ENCODE measurements at places on chromosomes 3 and 15. TPM values are rescaled to one million over a fixed set of nuclear protein-coding genes. Genes with fewer than 3 reads are reported as not detected.

The NCBP2 gene
- total RNA-seq: 51.2 TPM

- DNase-seq: no peak
These were observed 391.6 kb upstream of the PROK2 start for GRCh38 chr3:72176537-72177041.

DNA sequence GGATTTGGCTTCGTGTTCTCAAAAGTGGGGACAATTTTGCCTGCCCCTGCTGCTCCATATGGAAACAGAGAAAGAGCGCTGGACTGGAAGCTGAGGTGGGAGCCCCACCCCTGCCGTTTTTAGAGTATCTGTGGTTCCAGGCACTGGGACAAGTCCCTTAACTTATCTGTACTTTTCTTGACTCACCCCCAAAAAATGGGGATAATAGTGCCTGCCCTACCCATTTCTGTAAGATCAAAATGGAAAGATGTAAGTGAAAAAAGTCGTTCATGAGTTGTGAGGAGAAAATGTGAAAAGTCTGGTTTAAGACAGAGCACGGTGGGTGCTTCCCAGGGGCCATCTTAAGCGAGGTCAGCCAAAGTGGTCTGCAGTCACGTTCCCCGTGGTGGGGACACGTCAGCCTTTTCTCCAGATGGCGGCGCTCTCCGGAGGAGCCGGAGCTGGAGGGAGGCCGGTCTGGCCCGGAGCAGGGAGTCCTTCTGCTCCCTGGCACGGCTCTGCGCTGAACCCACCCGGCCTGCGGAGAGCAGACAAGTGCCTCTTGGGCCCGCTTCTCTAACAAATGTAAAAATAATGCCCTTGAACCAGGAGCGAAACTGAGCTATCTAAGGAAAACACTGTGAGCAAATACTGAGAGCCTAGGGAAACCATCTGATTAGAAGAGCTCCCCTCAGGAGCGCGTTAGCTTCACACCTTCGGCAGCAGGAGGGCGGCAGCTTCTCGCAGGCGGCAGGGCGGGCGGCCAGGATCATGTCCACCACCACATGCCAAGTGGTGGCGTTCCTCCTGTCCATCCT is at the start of gene CLDN18:
TSS of gene CLDN18 (plus strand) at position 690 of the 797 bp plus-strand sequence. CDS start at position 751, 61 bp downstream.
- no peak for DNase-seq

- no peak for DNase-seq
These were observed 535.6 kb upstream of the ALCAM start for GRCh38 chr3:104831071-104831470.

GRCh38 chr3:58141766-58142345 is 68.9 kb downstream of the DNASE1L3 start:
- DNase-seq: no peak

GRCh38 chr3:142947799-142948575 is 15.5 kb downstream of the PAQR9 start:
- no peak for DNase-seq

DNA sequence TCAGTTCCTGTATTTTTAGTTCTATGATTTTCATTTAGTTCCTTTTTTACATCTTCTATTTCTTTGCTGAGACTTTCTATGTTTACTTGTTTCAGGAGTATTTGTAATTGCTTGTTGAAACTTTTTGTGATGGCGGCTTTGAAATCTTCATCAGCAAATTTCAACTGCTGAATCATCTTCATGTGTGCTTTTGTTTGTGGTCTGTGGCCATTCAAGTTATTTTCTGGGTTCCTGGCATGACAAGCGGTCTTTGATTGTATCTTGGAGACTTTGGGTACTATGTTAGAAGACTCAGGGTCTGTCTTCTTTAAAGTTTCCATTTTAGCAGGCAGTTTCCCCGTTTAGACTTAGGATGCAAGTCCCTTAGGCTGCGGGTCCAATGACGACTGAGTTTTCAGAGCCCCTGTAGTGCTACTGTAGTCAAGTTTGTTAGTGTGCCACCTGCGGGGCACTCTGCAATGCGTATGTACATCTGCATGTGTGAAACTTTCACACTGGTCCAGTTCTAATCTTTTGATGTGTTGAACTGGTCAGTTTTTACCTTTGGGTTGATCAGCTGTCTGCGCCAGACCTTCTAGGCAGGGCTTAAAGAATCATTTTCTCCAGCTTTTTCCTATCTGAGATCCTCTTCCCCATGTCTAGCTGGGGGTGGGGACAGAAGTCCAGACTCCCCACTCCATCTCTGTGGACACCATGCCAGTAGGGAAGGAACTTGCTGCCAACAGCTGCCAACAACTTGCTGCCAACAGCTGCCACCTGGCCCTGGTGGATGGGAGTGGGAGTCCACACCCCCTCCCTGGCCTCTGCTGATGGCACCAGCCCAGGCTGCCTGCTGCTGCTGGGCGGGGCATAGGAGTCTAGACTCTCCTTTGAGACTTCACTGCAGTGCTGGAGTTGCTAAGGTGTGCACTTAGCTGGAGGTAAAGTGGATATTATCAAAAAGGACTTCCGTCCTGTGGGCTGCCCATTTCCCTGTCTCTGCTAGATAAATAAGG is 190.9 kb downstream of the TJP1 start:
- DNase-seq: no peak

- DNase-seq: no peak
These were observed 9.8 kb downstream of the LARS2 start for GRCh38 chr3:45398178-45398577.

GRCh38 chr3:46928282-46928681 is 48.3 kb downstream of the CCDC12 start:
- no peak for DNase-seq

The EPB42 gene
- not detected for total RNA-seq

DNA sequence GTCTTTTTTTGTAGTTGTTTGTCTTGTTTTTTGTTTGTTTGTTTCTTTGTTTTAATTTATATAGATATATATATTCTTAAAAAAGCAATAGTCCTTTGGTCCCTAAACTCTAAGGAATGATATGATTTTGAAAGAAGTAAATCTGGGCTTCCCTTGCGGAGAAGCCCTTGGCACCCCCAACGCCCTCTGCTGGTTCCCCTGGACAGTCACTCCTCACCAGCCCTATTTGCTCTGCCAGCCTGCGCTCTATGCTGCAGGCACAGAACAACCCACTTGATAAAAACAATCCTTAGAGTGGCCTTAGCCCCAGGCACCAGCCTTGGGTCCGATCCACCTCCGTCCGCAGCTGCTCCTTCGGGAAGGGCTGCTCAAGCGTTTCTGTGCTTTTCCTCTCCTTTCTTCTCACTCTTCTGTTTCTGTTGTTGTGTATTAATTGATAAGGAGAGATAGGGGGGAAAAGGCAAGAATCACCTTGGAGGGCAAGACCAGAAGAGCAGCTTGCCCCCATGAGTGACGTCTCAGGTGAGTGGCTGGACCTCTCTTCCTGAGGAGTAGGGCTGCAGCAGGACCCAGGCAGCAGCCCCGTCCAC is 13.7 kb upstream of the PARP6 start:
- no peak for DNase-seq

The AHSG gene
- total RNA-seq: not detected

- no peak for DNase-seq
These were observed 14.0 kb downstream of the ITPR1 start for GRCh38 chr3:4507024-4507596.

DNA sequence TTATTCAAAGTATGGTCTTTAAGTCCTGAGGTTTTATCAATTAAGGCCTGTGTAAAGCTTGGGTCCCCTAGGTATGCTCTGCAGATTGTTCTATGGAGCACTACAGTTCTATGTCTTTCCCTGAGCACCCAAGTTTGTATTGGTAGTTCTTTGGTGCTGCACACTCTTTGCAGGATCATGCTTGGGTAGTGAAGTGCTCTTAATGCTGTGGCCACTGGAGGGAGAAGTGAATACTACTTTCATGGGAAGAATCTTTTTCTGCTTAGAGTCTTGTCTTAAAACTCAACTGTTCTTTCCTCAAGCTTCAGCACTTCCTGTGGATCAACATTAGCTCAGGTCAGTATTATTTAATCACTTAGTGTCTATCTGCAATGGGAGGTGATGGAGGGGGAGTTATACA is 93.6 kb upstream of the CFAP20DC start:
- DNase-seq: no peak

DNA sequence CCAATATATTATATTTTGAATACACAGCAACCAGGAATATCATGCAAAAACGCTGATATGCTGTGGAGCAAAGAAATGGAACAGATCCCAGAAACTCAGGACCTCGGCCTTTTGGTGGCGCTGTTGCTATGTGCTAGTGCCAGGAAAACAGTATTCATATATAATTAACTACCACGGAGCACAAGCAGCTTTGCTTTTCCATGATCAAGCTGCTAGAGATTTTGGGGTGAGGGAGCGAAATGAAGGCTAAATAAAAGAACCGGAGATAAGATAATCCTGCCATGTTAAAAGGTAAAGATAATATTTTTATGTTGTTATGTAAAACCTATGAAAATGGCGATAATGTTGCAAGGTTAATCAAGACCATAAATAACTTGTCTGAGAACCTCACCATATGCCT is 157.7 kb upstream of the FAM3D start:
- peak; percentile 57 for DNase-seq

DNA sequence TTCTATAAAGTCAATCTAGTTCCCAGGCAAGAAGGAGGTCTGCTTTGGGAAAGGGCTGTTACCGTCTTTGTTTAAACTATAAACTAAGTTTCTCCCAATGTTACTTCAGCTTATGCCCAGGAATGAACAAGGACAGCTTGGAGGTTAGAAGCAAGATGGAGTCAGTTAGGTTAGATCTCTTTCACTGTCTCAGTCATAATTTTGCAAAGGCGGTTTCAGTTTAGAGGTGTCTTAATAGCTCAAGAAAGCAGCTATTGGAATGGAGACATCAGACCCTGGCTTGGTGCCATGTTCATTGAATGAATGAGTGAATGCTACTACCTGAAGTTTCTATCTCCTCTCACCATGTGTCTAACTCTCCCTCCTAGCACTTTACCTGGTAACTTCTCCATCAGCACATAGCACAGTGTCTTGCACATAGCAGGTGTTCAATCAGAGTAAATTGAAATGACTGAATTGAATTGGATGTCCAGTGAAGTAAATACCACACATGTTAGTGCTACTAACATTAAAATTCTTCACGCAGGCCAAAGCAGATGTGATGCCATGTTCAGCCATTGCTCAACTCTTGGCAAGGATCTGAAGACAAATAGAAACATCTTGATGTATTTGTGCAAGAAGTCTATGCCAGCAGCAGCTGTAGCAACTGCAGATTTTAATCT is 28.2 kb downstream of the CLEC3B start:
- no peak for DNase-seq

The PPP1R2 gene
- total RNA-seq: 46.5 TPM

- no peak for DNase-seq
These were observed 993 bp upstream of the ISL2 start for GRCh38 chr15:76335307-76336253.

The BCL2A1 gene
- total RNA-seq: not detected
